Upper lobe of left lung (tissue), 6 donors: ENCODE measurements at places on chromosomes 2 and 18.

DNA sequence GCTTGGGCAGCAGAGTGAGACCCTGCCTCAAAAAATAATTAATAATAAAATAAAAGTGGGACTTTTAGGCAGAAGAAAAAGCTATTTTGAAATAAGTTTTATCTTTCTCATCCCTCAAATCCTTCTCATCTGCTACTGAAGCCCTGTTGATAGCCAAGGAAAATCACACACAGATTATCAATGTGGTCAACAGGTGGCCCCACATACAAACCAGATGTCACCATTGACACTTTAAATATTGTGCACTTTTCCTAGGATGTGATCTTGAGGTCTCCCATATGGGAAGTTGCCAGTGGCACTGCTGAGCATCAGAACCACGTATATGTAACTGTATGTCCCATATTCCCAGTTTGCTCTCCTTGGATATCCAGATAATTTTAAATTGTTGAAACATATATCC lies 64.6 kb downstream of the KCTD18 start:
- H3K4me1 ChIP-seq = no peaks in the 10 kb centered on the region
- H3K27ac ChIP-seq = no peak overlapping the region
- no peak overlapping the region for H3K4me3 ChIP-seq
- no peaks in the 10 kb centered on the region for H3K27me3 ChIP-seq
- H3K36me3 ChIP-seq = peaks cover 2% of the 10 kb centered on the region

- no peak for DNase-seq
- no peaks in the 10 kb centered on the region for H3K4me1 ChIP-seq
- H3K36me3 ChIP-seq = no peaks in the 10 kb centered on the region
- H3K4me3 ChIP-seq = no peak overlapping the region
- no peaks in the 10 kb centered on the region for H3K27me3 ChIP-seq
Measured at GRCh38 chr2:177380181-177380580, 12.4 kb upstream of the AGPS start.

- H3K4me1 ChIP-seq = no peaks in the 10 kb centered on the region
- DNase-seq = no peak
- no peaks in the 10 kb centered on the region for H3K36me3 ChIP-seq
Measured at GRCh38 chr2:180604077-180604476, 376.3 kb upstream of the UBE2E3 start.

DNA sequence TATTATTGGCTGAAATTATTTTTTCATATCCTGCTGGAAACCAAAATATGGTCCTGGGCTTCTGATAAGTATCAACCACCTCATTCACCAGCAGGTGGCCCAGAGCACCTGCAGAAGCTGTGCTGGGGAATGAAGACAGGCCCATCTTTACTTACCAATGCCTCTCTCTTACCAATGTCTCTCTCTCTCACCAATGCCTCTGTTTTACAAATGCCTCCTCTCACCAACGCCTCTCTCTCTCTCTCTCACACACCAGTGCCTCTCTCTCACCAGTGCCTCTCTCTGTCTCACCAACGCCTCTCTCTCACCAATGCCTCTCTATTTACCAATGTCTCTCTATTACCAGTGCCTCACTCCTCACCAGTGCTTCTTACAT lies 2.3 kb upstream of the MAL start:
- peaks cover 26% of the 10 kb centered on the region for H3K4me1 ChIP-seq
- H3K27ac ChIP-seq = no peak overlapping the region
- peaks cover 32% of the 10 kb centered on the region for H3K27me3 ChIP-seq
- DNase-seq = no peak
